Stimulated activated CD8-positive, alpha-beta memory T cell treated with anti-CD3 and anti-CD28 coated beads, Interleukin-15, amount 100 ng/mL, for 24 hours (primary cell): ENCODE measurements at places on chromosomes 16 and 17.
A peak's percentile ranks its signal among the peaks of the same experiment; 100 is the strongest.

GRCh38 chr17:66348584-66349165, 46.3 kb downstream of the PRKCA start:
- DNase-seq, result no peak

DNA sequence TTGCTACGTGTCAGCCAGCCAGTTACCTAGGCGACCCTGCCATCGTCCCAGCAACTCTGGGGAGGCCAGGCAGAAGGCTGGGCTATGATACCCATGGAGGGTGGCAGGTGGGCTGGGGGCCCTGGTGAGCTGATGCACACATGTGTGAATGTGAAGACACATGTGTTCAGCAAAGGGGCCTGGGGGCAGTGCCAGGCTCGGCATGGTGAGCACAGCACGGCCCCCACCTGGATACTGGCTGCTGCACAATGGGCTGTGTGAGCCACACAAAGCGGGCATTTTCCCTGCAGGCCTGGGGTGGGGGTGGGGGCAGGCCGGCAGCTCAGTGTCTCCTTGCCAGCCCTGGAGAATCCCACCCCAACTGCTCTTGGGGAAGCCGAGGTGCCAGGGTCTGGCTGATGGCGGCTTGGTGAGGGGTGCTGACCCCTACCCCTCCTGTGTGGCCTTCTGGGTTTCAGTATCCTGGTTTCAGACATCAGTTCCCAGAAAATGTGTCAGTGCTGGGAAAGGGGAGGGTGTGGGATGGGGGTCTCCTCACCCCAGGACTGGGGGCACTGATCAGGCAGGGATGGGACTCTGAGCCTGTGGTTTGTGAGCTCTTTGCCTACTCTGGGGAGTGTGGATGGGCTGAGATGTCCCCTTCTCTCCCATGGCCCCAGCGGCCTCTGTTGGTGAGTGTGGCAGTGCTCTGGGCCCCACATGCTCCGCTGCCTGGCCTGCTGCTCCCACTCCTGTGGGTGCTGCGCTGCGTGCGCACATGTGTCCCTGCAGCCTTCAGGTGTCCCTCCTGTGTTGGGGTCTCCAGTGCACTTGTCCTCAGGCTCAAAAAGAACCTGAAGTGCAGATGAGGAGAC, 5.1 kb downstream of the LLGL1 start:
- no peak for DNase-seq

DNA sequence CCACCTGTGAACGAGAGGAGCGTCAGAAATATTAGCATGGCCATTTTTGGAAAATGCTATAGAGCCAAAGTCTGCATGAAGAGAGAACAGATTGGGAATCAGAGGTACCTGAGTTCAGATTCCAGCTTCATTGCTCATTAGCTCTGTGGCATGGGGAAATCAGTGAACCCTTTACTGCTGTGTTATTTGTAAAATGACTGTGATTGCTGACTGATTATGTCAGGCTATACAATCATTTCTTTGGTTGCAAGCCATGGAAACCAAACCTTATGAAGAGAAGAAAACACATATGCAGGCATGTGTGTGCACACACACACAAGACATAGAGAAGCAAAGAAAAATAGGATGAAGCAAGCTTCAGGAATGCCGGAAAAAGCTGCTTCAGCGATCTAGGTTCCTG, 101.4 kb upstream of the HSBP1 start:
- no peak for DNase-seq

GRCh38 chr17:42744283-42744805, 496 bp downstream of the EZH1 start:
- DNase-seq, result peak; percentile 25

DNA sequence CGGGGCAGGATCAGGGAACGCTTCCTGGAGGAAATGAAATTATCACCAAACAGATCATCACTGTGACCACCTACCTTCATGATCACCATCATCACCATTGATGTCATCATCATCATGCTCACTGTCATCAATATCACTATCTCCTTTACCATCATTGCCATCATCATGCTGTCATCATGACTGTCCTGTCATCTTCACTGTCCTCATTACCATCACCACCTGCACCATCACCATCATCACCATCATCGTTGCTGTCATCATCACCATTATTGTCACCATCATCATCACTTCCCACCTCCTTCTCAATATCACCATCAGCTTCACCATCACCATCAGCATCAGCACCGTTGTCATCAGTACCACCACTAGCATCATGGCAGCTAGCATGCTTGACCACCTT, 65.3 kb downstream of the NTN1 start:
- DNase-seq, result no peak

DNA sequence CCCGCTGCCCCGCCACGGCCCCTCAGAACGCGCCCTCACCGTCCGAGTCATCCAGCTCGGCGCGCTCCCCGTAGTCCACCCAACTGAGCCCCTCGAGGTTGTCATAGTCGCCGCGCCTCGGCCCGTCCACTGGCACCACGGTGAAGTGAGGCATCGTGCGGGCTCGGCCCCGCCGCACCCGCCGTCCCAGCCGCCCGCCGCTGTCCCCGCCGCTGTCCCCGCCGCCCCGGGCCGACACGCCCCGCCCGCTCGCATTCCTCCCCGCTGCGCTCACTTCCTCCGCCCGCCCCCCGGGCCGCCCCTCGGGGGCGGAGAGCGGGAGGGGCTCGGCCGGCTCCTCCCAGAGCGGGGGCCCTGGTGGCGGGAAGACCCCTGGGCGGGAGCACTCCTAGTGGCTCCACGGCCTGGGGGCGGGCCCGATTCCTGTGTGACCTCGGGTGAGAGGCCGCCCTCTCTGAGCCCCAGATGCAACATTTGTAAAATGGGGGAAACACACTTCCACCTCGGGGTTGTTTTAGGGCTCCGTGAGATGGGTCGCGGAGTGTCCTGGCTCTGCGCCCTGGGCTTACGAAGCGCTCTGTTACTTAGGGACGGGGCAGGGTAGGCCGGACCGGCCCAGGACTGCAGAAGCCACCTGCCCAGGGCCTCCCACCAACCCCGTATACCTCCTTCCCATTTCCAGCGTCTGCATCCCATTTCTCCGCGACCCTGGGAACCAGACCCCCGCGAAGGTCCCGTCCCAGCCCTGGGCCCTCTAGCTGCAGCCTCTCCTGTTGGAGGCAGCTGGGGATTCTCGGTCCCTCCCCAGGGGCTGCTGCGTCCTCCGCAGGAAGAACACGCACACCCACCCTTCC, at the start of gene SLC12A4:
TSS of gene SLC12A4 (minus strand) at position 238 of the 854 bp plus-strand sequence. CDS start at position 154, 84 bp downstream.
- peak; percentile 76 for DNase-seq

DNA sequence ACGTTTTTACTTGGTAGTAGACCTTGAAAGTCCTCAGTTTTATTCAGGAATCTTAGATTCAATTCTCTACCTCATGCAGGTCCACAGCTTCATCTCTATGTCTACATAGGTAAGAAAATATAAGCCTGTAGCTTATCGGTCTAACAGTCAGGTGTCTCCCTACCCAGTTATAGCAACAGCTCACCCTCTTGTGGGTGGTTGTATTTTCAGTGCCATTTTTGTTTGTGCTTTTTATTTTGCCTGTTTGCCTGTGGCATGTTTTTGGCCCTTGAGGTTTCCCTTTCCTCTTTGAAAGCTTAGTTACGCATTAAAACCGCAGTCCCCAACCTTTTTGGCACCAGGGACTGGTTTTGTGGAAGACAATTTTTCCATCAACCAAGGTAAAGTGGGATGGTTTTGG, 23.6 kb upstream of the WIPI1 start:
- no peak for DNase-seq

DNA sequence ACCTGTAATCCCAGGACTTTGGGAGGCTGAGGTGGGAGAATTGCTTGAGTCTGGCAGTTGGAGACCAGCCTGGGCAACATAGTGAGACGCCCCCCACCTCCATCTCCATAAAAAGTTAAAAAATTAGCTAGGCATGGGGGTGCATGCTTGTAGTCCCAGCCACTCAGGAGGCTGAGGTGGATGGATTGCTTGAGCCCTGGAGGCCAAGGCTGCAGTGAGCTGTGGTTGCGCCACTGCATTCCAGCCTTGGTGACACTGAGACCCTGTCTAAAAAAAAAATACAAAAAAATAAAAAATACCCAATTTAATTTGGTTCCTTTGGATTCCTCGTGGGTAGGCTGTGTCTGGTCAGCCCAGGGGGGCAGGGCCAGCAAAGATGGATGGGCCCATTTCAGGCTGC, 26.1 kb upstream of the TAC4 start:
- DNase-seq, result no peak

GRCh38 chr16:2928796-2929195, 17.1 kb downstream of the FLYWCH1 start:
- no peak for DNase-seq

GRCh38 chr16:85570735-85571562, 42.2 kb upstream of the GSE1 start:
- no peak for DNase-seq

DNA sequence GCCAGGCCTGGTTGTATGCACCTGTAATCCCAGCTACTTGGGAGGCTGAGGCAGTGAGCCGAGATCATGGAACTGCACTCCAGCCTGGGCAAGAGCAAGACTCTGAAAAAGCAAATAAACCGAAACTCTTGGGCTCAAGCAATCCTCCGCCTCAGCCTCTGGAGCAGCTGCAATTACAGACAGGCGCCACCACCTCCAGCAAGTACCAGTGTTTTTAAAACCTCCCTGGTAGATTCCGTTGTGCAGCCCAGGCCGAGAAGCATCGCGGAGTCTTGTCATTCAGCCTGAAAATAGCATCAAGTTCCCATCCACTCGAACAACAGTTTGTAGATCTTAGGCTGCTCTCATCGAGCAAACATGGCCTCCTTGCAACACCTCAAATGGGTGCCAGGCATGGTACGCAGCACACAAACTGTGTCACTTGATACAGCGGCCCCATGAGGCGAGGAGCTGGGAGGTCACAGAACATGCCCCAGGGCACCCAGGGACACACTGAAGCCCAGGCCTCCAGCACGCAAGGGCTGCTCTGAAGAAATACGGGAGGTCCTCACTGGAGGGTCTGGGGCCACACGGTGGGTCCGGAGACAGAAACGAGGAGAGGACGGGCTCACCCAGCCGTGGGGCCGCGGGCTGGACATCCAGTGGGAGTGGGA, 18.1 kb downstream of the TMC6 start:
- no peak for DNase-seq

DNA sequence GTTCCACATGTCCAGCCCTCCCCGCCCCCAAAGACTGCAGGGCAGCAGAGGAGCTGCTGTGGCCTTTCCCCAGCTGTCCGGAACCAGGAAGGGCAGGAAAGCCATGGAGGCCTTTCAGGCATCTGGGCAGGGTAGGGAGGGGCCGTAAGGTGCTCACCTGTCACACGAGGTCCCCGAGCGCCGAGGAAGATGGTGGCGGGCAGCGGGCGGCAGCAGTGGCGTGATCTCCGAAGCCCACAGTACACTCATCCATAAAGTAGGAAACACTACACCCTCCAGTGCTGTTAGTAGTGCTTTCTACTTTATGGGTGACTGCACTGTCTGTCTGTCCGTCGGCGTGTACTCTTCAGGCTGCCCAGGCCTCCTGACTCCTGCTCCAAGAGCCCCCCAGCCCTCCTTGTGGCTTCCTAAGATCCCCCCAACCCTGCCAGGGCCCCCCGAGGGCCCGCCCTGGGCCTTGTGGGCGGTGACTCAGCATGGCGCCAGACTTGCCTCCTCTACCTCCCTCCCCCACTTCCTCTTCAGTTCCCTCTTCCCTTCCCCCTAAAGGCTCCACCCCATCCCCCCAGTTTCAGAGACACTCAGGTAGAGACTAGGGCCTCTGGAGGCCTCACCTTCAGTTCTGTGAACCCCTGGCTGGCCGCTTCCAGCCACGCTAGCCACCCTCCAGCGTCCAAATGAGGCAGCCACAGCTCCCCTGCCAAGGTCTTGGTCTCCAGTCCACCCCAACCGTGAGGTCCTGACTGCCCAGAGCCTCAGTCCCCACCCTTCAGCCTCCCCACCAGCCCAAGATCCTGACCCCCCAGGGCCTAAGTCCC, 2.6 kb upstream of the TSPOAP1 start:
- DNase-seq, result no peak

DNA sequence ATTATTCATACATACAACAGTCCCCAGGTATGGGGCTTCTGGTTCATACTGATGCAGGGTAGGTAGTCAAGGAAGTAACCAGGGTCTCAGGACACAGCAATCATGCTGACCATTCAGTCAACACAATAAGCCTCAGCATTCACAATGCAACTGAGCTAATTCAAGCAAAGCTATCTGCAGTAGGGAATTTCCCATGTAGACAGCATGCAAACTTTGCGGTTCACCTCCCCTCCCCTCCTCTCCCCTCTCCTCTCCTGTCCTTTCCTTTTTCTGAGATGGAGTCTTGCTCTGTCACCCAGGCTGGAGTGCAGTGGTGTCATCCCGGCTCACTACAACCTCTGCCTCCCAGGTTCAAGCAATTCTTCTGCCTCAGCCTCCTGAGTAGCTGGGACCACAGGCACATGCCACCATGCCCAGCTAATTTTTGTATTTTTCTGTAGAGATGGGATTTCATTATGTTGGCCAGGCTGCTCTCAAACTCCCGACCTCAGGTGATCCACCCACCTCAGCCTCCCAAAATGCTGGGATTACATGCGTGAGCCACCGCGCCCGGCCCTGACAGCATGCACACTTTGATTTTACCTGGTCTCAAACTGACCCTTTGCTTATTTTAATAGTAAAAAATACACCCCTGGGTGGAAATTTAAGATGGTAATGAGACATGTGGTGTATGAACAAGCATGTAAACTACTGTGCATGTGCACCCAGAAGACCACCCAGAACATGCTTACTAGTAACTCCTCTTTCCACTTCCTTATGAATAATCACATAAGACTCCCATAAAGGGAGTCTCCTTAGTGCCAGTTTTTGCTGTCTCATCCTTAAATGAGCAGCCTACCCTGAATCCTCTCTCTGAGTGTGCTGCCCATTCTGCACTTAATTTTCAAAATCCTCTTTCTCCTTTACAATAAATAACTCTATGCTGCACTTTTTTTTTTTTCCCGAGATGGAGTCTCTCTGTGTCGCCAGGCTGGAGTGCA, 9.3 kb upstream of the RNF135 start:
- DNase-seq, result no peak

- DNase-seq, result peak; percentile 66
These were observed 5.1 kb upstream of the NME4 start for GRCh38 chr16:391885-392335.

GRCh38 chr16:14378131-14378551, 251.9 kb downstream of the PARN start:
- DNase-seq, result no peak

- no peak for DNase-seq
These were observed 16.5 kb upstream of the EEF2K start for GRCh38 chr16:22189473-22190080.

- DNase-seq, result no peak
These were observed 25.0 kb downstream of the NXN start for GRCh38 chr17:954431-955164.

DNA sequence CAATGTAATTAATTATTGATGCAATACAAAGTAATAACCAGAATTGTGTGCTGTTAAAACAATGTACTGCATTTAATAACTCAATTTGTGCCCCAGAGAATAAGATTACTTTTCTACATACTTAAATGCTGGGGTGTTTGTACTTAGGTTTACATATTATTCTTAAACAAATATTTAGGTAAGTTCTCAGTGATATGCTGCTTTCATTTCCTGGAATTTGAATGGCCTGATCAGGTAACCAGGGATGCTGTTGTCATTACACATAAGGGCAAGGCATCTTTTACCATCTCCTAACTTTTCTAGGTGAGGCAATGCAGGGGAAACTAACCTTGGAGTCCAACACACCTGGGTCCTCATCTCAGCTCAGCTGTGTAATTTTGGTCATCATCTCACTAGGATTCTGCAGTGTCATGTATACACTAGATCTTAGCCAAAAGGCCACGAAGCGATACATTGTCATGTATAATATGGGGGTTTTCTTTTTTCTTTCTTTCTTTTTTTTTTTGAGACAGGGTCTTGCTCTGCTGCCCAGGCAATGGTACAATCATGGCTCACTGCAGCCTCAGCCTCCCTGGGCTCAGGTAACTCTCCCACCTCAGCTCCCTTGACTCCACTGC, 45.2 kb downstream of the MYO1D start:
- no peak for DNase-seq

GRCh38 chr17:1606352-1606985, 22.2 kb downstream of the SLC43A2 start:
- no peak for DNase-seq
